ENCODE measurements at places on chromosomes 13 and 19. TPM values are rescaled to one million over a fixed set of nuclear protein-coding genes. Genes with fewer than 3 reads are reported as not detected.

GRCh38 chr19:11737964-11738745, 591 bp downstream of the ZNF823 start:
- DNase-seq, result peak; percentile 21

DNA sequence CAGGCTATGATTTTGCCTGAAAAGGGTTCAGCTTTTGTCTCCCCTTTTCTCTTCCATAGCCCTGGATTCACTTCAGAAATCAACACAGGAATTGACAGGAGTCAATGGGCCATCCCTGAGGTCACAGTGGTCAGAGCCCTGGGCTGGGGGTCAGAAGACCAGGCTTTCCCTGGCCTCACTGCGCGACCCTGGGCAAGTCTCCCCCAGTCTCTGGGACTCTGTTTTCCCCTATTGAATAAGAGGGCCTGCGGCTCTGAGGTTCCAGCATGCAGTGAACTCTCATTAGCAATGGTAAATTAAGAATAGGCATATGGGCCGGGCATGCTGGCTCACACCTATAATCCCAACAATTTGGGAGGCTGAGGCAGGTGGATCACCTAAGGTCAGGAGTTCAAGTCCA, 30.7 kb upstream of the VSTM2B start:
- DNase-seq, result no peak

The CLDND2 gene
- total RNA-seq, result 0.36 TPM

DNA sequence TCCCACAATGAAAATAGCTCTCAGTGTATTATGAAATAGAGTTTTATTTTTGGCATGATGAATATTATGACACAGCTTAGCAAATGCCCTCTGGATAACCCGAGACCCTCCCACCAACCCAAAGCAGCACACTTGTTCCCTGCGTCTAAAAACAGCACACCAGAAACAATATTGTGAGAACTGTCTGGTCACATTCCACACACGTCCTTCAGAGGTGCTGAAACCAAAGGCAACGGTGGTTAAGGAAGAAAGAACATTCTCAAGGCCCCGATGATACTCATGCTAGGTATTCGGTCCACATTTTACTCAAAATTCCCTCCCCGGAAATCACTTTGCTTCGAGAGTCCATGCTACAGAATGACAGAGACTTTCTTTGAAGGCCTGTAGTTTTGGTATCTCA, 156.7 kb downstream of the SLC7A1 start:
- DNase-seq, result peak; percentile 62

GRCh38 chr19:15540435-15540834, 32.1 kb downstream of the CYP4F22 start:
- no peak for DNase-seq

GRCh38 chr13:94176561-94176960, 302.9 kb downstream of the DCT start:
- no peak for DNase-seq

GRCh38 chr13:74070065-74070464, 64.1 kb downstream of the KLF12 start:
- DNase-seq, result no peak
